ENCODE measurements at places on chromosomes 5 and 9.

GRCh38 chr9:100671898-100672297 is 94.0 kb downstream of the CAVIN4 start:
- DNase-seq = no peak

GRCh38 chr9:22954964-22955363 is 508.3 kb downstream of the DMRTA1 start:
- no peak for DNase-seq

- no peak for DNase-seq
Observed at GRCh38 chr5:97229688-97230285, 46.7 kb upstream of the RIOK2 start.

DNA sequence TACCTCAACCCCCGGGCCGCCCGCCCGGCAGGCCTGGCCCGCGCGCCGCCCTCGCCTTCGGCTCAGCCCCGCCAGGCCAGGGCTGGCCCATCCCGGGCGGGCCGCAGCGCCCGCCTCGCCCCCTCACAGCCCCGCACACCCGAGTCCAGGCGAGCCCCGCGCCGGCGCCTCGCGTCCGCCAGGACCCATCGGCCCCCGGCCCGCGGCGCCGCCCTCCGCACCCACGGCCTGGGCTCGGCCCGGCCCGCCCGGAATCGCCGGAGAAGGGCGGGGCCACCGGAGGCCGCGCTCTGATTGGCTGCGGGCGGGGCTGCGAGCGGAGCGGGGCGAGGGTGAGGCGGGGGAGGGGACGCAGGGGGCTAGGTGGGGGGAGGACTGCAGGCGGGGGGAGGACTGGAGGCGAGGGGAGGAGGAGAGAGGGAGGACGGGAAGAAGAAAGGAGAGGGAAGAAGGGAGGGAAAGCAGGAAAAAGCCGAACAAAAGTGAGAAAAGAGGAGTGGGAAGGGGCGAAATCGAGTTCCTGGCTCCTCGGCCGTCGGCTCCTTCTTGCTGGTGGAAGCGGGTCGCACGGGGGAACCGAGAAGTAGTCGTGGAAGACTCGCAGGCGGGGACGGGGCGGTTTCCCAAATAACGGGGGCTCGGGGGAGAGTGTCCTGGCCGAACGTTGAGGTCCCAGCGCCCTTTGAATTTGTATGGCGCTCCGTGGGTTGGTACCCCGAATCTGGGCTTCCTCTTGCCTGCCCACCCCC is 472 bp upstream of the UBTD2 start:
- peak; percentile 86 for DNase-seq

DNA sequence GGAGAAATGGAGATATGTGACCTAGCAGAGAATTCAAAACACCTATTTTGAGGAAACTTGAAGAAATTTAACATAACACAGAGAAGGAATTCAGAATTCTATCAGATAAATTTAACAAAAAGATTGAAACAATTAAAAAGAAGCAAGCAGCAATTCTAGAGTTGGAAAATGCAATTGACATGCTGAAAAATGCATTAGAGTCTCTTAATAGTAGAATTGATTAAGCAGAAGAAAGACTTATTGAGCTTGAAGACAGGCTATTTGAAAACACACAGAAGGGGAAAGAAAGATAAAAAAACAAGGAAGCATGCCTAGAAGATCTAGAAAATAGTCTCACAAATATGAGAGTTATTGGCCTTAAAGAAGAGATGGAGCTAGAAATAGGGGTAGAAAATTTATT is 87.8 kb upstream of the SLC1A1 start:
- no peak for DNase-seq

Data from globus pallidus (tissue), 1 donor.